ENCODE measurements at places on chromosomes 2 and 18. TPM values are rescaled to one million over a fixed set of nuclear protein-coding genes. Genes with fewer than 3 reads are reported as not detected.

DNA sequence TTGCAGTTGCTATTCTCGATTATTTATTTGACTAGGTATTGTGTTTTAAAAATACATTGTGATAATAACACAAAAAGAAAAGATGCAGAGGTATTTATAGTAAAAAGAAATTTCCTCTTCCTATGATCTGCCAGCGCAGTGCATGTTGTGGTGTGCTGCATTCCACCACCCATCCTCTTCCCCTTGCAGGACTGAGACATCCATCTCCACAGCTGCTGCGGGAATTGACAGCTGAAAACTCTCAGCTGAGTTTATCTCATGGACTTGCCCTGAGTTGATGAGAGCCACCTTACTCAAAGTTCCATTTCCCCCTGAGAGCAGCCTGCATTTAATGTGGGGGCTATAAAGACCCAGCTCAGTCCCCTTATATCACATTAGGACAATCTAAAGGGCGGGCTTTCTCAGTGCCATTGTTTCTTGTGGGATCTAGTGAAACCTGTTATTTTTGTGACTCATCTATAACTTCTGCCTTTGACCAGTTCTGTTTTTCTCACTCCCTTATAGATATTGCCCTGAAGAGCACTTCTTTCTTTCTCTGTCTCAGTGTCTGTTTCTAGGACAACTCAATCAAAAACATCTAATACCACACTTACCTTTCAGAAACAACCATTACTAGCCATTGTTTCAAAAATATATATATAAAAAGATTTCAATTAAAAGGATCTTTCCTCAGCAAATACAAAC is 698.5 kb downstream of the NR4A2 start:
- DNase-seq, result no peak

DNA sequence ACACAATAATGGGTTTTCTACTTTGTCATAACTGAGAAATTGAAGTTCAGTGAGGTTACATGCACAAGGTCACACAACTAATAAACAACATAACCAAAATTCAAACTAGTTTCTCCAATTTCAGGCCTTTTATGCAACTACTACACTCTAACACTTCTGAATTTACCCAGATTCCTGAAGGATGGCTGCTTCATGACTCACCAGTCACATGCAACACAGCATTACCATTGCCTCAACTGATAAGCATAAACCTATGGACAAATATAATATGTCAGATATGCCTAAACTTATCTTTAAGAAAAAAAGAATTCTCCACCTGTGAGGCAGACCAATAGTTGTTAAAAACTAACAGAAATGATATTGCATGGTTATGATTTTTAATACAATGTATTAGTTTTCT is 586.5 kb upstream of the SLC8A1 start:
- no peak for DNase-seq

- DNase-seq, result no peak
These were observed 34.8 kb downstream of the DNER start for GRCh38 chr2:229679393-229680125.

DNA sequence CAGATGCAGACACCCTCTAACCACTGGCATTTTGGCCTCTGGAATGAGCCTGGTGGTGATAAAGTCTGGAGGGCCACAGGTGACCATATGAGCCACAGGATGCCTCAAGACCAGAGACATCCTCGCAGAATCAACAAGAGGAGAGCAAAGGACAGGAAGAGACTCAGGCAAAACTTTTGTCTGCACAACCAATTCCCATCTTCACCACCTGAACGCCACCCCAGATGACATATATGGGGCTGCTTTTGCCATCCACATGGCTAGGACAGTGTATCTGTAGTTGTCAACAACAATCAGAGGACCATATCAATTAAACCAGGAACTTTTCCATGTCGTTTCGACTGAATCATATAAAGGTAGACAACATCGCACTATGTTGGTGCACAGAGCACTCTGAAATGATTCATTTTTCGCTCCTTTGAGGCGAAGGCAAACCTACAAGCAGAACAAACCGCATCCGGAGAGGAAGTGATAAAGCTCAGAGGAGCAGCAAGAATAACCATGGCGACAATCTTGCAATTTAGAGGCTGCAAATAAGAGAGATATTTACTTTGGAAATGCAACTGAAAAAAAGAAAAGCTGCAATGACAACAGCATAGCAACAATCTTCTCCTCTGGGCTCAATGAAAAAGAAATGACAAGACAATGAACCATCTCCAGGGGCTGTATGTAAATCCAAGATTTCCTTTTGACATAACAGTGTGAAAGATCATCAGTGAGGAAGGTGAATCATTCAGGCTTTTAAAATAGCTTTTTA is 204.5 kb downstream of the ARL4C start:
- DNase-seq, result no peak

DNA sequence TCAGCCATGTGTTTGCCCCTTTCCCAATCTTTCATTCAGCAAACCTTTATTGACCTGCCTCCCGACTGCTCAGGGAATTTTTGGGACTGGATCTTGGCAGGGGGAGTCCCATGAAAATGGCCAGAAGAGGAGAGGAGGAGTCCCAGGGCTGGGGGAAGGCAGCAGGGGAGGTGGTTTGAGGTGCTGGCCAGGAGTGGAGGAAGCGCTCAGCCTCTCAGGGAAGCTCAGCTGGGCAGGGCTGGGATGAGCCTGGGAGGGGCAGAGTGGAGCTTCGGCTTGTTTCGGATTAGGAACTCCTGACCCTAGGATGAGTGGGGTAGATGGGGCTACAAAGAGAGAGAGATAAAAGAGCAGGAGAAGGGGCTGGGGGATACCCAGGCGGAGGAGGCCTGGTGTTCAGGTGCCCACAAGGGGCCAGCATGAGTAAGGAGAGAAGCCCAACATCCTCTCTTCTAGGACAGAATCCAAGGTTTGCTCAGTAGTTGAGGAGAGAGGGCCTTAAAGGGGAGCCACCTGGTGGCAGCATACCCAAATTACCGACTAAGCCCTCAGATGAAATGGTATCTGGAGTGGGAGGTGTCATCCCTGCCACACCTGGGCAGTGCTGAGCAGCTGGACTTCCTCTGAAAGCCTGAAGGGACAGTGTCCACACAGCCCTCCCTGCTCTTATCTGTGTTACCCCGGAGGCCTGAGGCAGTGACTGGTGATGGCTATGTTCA is 91.1 kb downstream of the INHBB start:
- peak; percentile 24 for DNase-seq

- no peak for DNase-seq
These were observed 122.2 kb downstream of the DSC3 start for GRCh38 chr18:30920351-30920750.

DNA sequence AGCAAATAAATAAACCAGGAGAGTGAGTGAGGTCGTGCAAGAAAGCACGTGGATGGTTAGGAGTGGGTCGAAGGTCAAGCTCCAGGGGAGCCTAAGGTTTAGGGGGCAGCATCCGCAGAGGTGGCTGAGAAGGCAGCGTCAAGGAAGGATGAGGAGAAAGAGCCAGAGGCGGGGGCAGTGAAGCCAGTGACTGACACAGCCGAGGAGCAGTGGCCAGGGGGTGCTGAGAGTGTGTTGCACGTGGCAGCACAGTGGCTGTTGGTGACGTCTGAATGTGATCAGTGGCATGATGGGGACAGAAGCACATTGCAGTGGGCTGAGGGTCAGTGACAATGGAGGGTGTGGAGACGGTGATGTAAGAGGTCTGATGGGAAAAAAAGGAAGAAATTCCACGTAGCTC is 13.7 kb upstream of the FHL2 start:
- DNase-seq, result no peak

GRCh38 chr2:129865976-129866375 is 113.5 kb upstream of the RAB6C start:
- DNase-seq, result no peak

DNA sequence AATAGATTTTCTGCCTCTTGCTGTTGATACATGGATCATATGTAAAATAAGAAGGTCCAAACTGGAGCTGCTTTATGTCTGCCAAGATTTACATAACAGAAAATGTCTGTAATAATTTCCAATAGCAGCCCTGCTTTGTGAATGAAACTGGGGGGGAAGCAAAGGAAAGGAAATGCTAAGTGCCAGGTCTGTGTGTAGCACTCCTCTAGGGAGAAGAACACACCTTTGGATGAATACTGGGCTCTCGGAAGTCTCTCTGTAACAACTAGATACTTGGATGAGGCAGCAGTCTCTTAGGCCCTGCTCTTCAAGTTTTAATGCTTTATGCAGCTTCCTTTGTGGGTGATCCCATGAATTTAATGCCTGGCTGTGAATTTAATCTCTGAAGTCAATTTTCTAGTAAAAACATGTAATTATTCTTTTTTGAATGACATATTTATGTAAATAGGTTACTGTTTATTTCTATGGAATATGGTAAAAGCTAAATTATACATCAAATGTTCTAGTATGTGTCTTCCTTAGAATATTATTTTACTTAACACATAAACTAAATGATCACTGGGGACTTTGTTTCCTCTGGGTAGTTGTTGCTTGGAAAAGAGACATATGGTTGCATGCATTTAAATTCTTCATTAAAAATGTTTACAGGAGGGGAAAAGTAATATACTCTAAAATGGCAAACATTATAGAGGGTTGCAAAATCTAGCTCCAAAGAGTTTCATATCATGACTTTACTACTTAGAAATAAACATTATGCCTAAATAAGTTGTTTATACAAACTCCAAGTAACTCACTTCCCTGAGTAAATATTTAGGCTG is 336.6 kb upstream of the CWC22 start:
- no peak for DNase-seq

GRCh38 chr2:30527859-30528258 is 80.8 kb downstream of the LCLAT1 start:
- DNase-seq, result no peak

DNA sequence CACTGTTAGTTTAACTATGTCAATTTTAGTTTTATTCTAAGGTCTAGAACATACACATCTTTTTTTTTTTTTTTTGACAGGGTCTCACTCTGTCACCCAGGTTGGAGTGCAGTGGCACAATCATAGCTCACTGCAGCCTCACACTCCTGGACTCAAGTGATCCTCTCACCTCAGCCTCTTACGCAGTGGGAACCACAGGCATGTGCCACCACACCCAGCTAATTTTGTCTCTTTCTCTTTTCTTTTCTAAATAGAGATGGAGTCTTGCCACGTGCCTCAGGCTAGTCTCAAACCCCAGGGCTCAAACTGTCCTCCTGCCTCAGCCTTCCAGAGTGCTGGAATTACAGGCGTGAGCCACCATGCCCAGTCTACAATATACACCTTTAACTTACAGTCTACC is 69.5 kb upstream of the CHRNA1 start:
- no peak for DNase-seq

DNA sequence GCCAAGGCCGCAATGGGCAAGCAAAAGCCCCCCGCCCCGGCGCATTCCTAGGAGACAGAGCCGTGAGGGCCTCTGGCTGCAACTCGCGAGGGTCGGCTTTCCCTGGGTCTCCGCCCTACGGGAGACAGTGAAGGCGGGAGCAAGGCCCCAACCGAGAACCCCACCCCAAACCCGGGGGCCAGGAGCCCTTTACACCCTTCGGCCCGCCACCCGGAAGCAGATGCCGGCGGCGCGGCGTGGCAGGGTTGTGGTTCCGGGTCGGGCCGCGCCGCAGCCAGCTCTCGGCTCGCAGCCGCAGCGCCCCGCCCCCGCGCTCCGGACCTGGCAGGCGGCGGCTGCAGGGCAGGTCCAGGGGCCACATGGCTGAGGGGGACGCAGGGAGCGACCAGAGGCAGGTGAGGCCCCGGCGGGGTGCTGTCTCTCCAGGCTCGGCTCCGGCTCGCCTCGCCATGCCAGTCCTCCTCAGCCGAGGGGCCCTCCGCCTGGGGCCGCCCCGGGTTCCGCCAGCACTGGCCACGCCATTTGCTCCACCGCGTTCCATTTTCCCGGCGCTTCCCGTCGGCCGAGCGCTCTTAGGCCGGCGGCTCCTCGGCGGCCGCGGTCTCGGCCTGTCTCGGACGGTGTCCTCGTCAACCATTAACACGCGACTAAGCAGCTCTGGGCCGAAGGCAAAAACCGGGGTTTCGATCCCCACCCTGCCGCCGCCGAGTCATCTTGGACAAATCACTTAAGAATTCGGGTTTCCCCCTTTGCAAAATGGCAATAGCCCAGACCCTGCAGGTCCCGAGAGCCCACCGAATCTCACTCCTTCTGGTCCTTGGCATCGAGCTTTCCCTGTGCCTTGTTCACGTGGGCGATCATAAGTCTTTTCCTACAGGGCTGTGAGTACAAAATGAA is at the start of gene IMPACT:
Gene IMPACT, plus strand, starts transcription at position 273 of the 897 bp plus-strand sequence. Its CDS starts 87 bp downstream, at position 360.
- peak; percentile 87 for DNase-seq

- no peak for DNase-seq
These were observed 21.7 kb downstream of the SLC39A6 start for GRCh38 chr18:36107477-36107876.

- peak; percentile 88 for DNase-seq
These were observed 211.8 kb downstream of the LTBP1 start for GRCh38 chr2:33158482-33159003.

The EFEMP1 gene
- total RNA-seq, result 3,306 TPM

The LINC00305 gene
- total RNA-seq, result not detected

The NOSTRIN gene
- 2.5 TPM for total RNA-seq

The ARHGAP25 gene
- total RNA-seq, result 11.9 TPM

The C1GALT1C1L gene
- total RNA-seq, result 0.13 TPM

The USP14 gene
- total RNA-seq, result 17.3 TPM

All from dermis microvascular lymphatic vessel endothelial cell (primary cell).